ENCODE measurements at places on chromosomes 2 and 18.
A peak's percentile ranks its signal among the peaks of the same experiment; 100 is the strongest.

- peak; percentile 95 for DNase-seq
Measured at GRCh38 chr2:217510771-217511291, 492.0 kb downstream of the TNS1 start.

DNA sequence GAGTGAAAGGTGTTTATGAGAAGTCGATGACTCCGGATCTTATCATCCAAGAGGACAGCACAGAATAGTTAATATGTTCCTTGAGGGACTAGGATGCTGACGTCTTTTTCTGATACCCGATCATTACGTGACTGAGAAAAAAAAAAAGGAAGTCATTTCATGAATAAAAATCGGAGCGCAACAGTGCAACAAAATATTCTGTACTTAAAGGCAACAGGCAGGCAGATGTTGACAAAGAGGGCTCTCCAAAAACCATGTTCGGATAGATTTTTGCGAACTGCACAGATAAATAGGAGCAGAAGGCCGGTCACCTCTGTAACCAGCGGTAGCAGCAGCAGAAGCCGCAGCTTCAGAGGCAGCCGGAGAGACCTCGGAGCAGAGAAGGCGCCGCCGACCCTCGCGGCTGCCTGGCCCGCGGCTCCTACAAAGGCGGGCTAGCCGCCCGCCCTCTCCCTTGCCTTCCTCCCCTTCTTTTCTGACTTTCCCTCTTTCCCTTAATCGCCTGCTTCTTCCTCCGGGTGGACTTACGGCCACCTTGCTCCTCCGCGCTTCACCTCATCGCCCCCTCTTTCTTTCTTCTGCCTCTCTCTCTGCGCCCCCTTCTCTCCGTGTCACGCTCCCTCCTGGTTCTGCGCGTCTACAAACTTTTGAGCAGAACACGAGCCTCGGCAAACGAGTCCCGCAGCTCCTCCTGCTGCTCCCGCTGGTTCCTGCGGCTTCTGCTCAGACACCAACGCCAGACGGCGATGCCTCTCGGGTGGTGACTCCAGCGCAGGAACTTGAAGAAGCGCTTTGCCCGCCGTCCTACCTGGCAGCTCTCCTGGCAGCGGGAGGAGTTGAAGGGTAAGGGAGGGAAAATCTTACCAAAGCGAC lies at the start of gene ADCYAP1:
Gene ADCYAP1 (plus strand): TSS at position 654 of the 873 bp plus-strand sequence. CDS start 516 bp downstream, outside the sequence.
- DNase-seq: no peak

DNA sequence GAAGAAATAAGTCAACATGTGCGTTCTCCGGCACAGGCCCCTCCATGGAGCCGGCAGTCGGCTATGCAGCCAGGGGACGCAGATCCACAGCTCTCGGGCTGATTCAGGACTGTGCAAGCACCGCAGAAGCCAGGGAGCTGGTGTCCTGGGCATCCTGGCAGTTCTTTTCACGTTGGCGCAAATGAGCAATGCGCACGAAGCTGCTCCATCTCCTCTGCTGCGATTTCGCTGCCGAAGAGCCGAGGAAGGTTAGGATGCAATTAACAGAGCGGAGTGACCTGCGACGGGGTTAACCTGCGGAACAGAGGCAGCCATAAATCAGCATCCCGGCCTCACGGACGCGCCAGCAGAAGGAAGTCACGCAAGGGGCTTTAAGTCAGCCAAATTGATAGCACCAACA lies 107.1 kb upstream of the POU3F3 start:
- no peak for DNase-seq

GRCh38 chr2:217471319-217471718 lies 531.5 kb downstream of the TNS1 start:
- DNase-seq: no peak

DNA sequence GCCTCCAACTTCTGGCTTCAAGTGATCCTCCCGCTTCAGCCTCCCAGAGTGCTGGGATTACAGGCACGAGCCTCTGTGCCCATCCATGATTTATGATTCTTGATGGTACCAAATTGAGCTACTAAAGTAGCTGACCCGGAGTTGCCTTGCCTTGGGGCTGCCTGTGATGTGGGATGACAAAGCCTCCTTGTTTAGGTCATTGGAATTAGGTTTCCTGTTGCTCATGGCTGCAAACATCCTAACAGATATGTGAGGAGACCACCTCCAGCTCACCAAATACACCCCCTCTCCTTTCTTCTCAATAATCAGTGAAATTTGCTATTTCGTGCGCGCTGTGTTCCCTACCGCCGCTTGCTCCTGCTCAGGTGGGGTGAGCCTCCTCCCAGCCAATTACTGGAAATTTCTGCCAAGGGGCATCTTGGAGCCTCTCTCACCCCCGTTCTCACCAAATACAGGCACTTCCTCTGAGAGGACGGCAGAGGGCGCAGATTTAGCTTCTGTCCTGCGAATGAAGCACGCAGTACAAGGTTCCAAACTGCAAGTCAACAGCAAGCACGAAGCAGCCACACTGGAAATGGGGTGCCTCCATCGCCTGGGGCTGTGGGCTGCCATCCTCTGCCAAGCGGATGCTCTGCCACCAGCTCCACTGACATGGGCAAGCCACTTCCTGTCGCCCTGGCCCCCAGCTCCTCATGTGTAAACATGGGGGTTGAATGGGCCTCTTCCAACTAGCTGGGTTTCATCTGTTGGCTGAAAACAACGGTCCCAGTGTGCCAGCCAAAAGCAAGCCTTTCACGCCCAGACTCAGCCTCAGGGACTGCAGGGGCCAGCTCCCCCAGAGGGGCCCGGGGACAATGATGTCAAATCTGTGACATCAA lies 71.7 kb downstream of the NCAPH start:
- DNase-seq: peak; percentile 86
